Mesothelial cell of epicardium (in vitro differentiated cells): ENCODE measurements at places on chromosomes 5 and 9.

DNA sequence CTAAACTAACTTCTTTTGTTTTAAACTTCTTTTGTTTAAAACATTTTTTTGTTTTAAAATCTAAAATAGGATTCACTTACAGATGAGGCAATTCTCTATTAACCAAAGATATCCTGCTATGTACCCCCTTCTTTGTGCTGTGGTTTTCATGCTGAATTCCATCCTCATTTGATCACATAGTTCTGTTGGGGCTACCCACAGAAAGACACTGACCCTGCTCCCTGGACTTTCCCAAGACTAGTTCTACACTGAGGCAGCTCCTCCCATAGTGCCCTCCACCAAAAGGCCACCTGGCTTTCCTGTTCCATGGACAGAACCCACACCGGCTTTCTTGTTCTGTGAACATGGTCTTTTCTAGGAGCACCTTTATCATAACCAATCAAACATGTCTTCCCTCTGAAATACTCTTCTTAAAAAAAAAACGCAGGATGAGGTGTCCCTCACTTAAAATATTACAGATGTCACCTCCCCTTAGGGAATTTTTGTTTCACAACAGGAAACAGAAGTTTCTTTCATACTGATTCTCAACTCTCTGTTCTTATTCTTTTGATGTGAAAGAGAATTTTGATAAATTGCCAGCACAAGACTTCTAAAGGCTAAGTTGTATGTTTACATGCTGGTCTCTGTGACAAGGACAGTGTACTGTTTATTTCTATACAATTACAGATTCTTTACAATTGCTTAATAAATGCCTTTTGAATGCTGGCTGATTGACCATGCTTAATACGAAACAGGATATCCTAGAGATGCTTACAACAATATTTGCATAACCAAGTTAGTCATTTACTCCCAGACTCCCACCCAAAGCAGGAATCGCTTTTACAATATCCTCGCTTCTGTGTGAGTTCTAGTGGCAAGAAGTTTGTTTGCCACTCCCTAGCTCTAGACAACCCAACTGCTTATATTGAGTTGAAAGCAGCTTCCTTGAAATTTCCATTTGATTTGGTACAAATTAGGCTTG lies 300.4 kb downstream of the DTWD2 start:
- no peak for DNase-seq

DNA sequence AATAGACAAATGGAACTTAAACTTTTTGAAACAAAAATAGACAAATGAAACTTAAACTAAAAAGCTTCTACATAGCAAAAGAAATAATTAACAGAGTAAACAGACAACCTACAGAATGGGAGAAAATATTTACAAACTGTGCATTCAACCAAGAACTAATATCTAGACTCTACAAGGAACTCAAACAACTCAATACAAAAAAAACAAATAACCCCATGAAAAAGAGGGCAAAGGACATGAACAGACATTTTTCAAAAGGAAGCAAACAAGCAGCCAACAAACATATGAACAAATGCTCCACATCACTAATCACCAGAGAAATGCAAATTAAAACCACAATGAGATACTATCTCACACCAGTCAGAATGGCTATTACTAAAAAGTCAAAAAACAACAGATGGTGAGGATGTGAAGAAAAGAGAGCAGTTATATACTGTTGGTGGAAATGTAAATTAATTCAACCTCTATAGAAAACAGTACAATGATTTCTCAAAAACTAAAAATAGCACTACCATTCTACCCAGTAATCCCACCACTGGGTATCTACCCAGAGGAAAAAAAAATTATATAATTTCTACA lies 170.8 kb upstream of the RGMB start:
- DNase-seq, result no peak

GRCh38 chr5:100516285-100516684 lies 18.9 kb upstream of the FAM174A start:
- DNase-seq, result no peak

DNA sequence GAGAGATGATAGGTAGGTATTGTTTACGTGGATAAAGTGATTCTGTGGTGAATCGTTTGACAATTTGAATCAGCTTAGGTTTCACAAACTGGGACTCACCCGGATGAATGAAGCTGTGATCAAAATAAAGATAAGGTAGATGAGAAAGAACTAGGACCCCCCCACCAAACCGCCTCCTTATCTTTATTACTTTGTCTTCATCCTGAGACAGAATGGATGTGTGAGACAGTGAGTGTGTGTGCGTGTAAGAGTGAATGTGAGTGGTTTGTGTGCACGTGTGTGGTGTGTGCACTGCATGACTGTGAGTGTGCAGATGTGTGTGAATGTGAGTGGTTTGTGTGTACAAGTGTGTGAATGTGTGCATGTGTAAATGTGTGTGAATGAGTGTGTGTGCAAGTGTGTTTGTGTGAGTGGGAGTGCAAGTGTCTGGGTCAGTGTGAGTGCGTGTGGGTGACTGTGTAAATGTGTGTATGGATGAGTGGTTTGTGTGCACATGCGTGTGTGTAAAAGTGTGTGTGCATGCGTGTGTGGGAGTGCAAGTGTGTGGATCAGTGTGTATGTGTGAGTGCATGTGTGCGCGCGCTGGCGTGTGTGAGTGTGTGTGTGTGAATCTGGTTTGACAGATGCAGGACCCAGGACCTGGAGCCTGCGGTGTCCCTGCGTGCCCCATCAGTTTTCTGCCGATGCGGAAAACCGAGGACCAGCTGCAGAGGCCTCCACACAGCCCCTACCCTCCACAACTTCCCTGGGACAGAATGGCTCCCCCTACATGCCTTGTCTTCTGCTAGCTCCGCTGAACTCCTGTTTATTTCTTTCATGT lies 11.4 kb upstream of the ENG start:
- no peak for DNase-seq

- no peak for DNase-seq
Measured at GRCh38 chr5:112995764-112996618, 19.4 kb downstream of the DCP2 start.

DNA sequence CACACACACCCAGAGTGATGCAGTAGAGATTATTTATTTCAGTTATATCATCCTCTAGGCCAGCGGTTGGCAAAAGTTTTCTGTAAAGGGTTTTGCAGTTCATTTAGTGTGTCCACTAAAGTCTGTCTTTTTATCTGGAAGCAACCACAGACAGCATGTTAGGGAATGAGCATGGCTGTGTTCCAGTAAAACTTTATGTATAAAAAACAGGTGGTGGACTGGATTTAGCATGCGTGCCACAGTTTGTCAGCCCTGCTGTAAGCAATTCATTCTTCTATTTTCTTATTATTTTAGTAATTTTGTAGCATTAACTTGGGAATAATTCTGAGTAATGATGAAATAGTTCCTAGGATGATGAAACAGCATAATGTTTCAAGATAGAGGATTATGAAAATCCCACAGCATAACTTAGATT lies 51.7 kb downstream of the CCNH start:
- DNase-seq, result no peak

- peak; percentile 61 for DNase-seq
Measured at GRCh38 chr9:17578911-17579793, at the start of gene SH3GL2. Gene SH3GL2, plus strand, starts transcription at chr9:17579066.

DNA sequence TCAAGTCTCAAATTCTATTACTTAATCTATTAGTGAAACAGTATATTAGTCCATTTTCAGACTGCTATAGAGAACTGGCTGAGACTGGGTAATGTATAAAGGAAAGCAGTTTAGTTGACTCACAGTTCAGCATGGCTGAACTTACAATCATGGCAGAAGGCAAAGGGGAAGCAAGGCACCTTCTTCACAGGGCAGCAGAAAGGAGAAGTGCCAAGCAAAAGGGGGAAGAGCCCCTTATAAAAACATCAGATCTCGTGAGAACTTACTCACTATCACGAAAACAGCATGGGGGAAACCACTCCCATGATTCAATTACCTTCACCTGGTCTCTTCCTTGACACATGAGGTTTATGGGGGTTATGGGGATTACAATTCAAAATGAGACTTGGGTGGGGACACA lies 67.9 kb upstream of the CHSY3 start:
- DNase-seq, result no peak

DNA sequence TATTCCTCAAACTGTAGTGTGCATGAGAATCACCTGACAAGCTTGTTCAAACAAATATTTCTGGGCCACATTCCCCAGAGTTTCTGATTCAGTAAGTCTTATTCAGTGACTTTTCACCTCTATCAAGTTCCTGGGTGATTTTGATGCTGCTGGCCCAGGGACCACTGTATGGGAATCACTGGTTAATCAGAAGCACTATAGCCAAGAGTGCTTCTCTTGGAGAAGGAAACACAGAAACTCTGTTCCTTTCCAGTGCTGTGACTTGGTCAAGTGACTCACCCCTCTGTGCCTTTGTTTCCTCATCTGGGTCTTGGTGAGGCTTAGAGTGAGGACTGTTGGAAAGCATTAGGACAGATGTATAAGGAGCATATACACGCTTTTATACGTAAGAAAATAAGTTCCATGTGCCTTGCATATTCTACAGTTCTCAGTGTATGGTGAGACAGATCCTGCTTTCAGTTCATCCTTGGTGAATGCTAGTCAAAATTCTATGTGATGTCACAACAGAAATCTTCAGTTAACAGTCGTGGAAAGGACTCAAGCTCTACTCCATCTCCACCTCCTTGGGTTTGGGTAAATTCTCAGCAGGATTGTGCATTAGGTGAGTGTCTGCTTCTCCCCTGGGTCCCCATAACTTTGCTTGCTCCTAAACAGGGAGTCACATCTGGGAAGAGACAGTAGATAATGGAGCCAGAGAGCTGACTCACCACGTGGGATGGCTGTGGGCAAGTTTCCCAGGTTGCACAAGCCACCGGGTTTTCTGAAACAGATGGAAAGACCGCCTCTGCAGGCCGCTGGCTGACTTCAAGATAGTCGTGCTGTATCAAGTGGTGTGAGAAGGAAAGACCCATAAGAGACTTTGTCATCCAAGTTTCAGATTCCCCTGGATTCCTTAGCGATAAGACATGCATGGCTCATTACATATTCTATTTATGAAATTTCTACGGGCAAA lies 117.0 kb downstream of the NXNL2 start:
- DNase-seq, result peak; percentile 52

DNA sequence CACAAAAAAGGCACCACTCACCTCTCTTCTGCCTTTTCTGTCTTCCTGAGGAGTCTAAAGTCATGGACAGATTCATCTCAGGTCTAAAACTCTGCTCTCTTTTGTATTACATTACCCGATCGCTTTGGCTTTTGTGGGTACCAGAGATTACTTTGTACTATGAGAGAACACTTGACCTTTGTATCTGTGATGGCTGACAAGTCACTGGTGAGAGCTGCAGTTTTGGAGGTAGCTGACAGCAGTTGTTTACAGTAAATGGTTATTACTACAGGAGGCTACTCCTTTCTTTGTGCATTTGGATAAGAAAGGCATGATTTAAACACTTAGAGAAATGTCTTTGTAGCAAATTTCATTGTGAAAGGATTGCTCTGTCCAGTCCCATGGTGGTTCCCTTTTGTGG lies 307.3 kb downstream of the FBXL17 start:
- no peak for DNase-seq

- no peak for DNase-seq
Measured at GRCh38 chr9:124480621-124480981, 26.6 kb downstream of the NR5A1 start.

DNA sequence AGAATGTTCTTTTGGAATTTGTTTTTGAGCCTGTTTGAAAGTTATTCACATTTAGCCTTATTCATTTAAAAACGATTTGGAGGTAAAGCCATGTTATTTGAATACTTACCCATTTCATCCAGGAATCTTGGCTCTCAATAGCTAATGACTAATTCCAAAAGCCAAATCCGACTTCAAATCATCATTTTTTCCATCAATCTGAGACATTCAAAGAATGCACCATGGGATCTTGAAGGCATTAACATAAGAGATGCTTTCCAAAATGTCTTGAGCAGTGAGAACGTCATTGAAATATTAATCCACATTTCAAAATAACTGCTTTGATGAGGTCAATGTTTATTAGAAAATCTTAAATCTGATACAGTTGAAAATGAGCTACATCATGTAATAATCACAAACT lies 617.0 kb upstream of the RORB start:
- DNase-seq, result no peak

- peak; percentile 97 for DNase-seq
Measured at GRCh38 chr5:52799983-52800393, 12.3 kb downstream of the ITGA1 start.

GRCh38 chr5:153460421-153460820 lies 30.0 kb upstream of the GRIA1 start:
- DNase-seq, result no peak

GRCh38 chr5:33582417-33582816 lies 141.7 kb downstream of the TARS1 start:
- DNase-seq, result no peak

DNA sequence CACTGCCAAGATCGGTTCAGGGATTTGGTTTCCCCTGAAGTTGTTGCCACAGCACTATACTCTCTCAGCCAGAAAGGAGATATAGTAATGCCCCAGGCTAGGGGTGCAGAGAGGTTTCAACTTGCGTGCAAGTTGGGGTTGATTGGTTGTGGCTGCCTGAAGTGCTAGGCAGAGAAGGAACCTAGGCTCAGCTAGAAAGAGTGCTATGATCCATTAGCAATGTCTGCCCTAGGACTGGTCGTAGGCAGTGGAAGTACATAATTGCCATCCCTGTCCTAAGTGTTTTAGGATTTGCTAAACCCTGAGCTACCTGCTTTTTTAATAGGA lies 136.6 kb upstream of the SMIM23 start:
- DNase-seq, result no peak
